Stimulated activated CD8-positive, alpha-beta memory T cell treated with anti-CD3 and anti-CD28 coated beads, Interleukin-4, amount 100 ng/mL, for 1 hour (primary cell): ENCODE measurements at places on chromosomes 1 and 21.

- no peak for DNase-seq
Observed at GRCh38 chr21:14712121-14712715, 166.1 kb upstream of the SAMSN1 start.

DNA sequence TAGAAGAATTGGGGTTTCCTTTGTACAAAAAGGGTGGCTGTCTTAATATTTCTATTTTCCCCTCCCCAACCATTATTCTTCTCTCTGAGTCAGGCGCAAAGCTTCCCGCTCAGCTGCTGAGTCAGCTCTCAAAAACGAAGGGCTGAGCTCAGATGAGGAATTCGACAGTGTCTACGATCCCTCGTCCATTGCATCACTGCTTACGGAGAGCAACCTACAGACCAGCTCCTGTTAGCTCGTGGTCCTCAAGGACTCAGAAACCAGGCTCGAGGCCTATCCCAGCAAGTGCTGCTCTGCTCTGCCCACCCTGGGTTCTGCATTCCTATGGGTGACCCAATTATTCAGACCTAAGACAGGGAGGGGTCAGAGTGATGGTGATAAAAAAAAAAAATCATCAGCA lies 3.0 kb upstream of the TUFT1 start:
- no peak for DNase-seq

DNA sequence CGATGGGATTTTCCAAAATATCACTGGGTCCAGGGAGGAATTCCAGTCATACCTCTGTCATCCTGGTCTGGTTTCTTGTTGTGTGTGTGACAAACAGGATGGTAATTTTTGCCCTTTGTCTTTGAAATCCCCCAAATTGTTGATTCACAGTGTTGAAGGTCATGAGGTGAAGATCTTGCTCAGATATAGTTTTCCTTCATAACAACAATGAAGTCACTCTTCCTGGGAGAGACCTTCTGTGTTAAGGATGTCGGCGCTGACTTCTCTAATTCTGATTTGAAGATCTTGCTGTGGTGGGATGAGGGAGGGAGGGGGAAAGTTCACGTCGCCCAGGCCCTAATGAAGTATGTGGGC lies 32.2 kb upstream of the MPZL1 start:
- DNase-seq: no peak

DNA sequence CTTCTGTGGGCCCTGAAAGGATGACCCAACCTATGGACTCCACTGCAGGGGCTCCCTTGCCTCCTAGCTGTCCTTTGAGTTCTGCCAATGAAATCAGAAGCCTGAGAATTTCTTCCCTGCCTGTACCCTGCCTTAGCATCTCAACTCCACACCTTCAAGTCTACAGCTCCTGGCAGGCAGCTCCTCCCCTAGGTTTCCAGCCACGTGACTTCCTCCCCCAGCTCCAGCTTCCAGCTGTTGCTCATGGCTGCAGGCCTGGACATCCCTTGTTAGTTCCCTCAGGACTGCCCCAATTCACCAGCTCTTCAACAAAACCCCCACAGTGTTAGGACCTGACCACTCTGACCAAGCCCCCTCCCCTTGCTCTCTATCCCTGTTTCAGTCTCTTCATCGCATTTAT lies 2.4 kb downstream of the RCAN1 start:
- no peak for DNase-seq

DNA sequence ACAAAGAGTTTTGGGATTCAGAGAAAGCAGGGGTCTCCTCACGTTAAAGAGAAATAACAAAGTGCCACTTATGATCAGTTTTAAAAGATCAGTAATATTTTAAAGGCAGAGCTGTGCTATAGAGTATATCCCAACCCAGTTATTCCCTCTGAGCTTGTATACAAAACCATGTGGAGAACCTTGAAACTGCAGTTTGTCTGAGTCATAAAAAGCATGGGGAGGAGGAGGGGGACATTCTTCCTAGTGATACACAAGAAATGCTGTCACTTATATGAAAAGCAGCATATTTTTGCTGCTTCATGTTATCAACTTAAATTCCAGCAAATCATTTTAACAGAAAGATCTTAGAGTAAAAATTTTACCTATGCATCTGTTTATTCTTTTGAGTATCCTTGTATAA lies 244.5 kb downstream of the GPR52 start:
- no peak for DNase-seq

DNA sequence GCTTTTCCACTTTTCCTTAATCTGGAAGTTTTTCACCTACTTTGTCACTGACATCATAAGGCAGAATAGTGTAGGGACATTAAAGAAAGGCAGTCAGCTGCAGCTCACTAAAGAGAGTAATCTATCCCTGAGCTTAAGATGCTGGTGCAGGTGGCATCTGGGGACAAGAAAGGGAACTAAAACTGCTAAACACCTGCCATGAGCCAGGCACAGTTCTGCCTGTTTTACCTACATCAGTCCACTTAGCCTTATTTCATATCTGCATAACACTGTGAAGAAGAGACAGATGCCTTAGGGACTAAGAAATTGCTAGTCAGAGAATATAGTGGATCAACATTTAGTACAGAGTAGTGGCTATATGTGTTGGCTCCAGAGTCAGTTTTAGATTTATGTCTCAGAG lies 88.1 kb downstream of the GPATCH2 start:
- no peak for DNase-seq

DNA sequence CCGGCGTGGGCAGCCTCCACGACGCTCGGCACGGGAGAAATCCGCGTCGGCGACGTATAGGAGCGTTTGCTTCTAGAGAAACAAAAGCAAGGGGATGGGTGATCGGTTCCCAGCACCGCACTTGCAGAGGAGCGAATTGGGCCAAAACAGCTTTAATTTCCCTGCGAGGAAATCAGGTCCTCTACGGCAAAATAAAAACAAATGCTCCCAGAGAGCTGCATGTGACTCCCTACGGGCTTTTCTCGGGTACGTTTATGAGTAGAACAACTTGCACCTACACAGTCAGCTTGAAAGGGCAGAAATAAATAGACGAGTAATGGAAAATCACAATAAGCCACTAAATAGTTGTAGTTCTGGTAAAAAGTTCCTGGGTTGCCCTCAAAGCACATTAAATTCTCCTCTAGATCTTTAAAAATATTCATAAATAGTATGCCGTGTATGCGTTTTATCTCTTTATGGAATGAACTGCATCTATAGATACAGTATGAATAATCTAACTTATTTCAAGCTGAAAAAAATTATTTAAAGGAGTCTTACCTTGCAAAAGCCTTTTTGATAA lies 1.2 kb downstream of the NHLH2 start:
- DNase-seq: no peak

GRCh38 chr1:14538335-14538734 lies 60.1 kb upstream of the KAZN start:
- no peak for DNase-seq

GRCh38 chr1:188170411-188170810 lies 1341.7 kb downstream of the PLA2G4A start:
- DNase-seq: no peak

GRCh38 chr1:31101147-31101502 lies 35.6 kb upstream of the PUM1 start:
- no peak for DNase-seq

GRCh38 chr1:208595745-208596144 lies 351.6 kb upstream of the PLXNA2 start:
- no peak for DNase-seq

DNA sequence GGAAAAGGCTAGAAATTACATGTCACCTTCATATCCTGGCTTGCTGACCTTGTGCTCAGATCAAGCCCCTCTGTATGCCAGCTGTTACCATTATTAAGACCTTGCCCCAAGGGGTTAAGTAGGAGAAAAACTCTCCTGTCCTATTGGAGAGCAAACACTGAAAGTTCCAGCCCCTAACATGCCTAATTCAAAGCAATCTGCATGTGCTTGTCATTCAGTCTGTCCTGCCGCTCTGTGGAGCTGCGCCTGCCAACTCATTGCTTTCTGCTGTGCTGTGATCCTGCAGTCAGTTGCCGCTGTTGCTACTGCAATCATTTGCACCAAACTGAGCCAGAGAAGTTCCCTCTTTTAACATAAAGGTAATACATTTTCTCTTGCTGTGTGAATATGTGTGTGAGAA lies 113.4 kb downstream of the DISP1 start:
- DNase-seq: no peak

DNA sequence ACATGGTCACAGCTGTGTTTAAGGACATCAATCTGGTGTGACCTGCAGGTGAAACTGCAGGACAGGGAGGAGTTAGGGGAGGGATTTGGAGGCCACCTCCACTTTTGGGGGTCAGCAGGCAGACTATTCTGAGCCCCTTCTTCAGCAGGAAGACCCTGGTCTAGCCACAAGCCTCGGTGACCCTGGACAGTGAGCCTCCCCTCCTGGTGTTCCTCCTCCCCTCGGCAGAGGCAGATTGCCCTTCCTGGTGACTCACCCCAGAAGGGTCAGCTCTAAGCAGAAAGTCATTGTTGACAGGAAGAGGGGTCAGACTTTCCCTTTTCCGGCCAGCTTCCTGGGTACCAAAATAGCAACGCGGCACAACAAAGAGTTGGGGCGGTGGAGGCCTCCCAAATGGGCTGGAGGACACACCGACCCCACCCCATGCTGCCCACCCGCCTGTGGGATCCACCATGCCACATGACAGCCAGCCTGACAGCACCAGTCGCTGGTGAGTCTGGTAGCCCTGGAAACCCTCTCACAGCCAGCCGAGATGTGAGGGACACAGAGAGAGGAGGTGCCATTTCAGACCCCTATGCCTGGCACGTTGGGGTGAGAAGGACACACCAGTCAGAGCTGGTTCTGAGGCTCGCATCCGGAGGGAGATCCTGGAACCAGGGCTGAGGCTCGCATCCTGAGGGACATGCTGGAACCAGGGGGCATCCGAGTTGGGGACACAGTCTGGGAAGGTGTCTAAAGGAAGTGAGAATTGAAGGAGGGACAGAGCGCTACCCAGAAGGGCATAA lies 14.7 kb upstream of the CSF1 start:
- DNase-seq: no peak

- no peak for DNase-seq
Observed at GRCh38 chr1:2135941-2136340, 58.6 kb downstream of the FAAP20 start.

DNA sequence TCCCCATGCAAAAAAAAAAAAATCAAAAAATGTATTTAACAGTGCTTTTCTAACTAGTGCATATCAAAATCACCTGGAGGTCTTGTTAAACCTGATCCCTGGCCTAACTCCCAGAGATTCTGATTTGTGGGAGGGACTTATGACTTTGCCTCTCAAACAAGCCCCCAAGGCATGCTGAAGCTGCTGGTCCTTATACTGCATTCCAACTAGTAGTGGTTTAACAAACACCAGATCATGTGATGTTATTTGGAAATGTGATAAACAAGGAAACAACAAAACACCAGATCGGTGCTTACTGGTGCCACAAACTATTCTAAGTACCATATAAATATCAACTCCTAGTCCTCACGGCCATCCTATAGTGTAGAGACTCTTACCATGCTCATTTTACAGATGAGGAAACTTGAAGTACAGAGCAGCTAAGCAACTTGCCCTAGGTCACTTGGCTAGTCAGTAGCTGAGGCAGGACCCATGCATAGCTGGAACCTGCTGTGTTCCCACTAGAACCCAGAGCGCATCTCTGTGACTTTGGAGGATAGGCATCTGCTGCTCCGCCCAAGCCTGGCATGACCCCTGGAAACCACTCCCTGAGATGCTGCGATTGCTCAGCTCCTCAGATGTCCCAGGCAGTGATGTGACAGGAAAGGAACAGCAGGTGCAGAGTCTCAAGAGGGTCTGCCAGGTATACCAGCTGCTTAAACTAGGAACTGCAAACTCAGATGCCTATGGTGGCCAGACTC lies 38.1 kb downstream of the SOX13 start:
- DNase-seq: no peak

- no peak for DNase-seq
Observed at GRCh38 chr1:52707927-52708655, 9.9 kb upstream of the COA7 start.

GRCh38 chr1:228021355-228022030 lies 14.7 kb downstream of the WNT3A start:
- DNase-seq: no peak

GRCh38 chr1:176102768-176103350 lies 104.2 kb downstream of the COP1 start:
- no peak for DNase-seq
